ENCODE measurements at places on chromosomes 1 and 21. TPM values are rescaled to one million over a fixed set of nuclear protein-coding genes. Genes with fewer than 3 reads are reported as not detected.

- DNase-seq: no peak
These were observed 87.1 kb upstream of the IPO9 start for GRCh38 chr1:201741763-201742342.

AMY1A gene
- total RNA-seq: 0.76 TPM

- no peak for DNase-seq
These were observed 2.5 kb downstream of the MR1 start for GRCh38 chr1:181036107-181036836.

DNA sequence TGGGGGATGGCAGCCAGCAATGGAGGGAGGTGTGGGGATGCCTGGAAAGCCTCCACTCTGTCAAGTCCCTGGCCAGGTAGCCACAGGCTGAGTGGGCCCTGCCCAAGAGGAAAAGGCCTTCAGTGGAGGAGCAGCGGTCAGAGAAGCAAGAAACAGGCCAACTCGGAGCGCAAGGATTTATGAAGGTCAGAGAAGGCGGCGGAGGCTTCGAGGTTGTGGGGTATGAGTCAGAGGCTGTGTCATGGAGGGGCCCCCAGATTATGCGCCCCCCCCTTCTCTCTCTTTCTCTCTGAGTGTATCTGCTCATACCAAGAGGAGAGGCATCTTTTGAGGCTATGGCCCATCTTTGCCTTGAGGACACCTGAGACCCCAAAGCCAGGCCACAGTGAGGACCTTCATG, 99.5 kb downstream of the CASZ1 start:
- DNase-seq: peak; percentile 74
